ENCODE measurements at places on chromosomes 16 and 17.

GRCh38 chr17:44084131-44084538, 13.6 kb downstream of the G6PC3 start:
- DNase-seq: no peak

DNA sequence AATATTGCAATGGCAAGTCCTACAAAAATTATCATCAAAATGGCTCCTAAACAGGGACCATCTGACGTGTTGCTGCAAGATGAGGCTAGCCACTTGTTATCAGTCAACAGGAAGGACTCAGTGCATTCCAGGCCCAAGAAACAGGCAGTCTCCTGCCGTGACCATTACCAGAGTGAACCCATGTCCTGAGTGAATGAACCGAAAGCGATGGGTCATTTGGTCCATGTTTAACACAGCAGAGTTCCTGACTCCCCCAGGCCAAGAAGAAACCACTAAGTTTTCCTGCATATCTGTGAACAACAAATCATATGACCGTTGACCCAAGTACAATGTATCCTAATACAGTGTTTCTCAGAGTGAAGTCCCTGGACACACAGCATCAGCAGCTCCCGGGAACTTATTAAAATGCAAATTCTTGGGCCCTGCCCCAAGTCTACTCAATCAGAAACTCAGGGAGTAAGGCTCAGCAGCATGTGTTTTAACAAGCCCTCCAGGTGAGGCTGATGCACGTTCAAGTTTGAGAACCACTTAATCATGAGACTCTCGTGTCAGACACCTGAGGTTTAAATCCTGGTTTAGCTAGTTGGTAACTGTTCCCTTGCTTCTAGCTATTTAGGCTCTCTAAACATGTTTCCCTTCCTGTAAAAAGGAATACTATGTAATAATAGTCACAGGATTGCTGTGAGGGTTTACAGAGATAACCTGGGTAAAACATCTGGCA, 429.4 kb upstream of the MAF start:
- no peak for DNase-seq

DNA sequence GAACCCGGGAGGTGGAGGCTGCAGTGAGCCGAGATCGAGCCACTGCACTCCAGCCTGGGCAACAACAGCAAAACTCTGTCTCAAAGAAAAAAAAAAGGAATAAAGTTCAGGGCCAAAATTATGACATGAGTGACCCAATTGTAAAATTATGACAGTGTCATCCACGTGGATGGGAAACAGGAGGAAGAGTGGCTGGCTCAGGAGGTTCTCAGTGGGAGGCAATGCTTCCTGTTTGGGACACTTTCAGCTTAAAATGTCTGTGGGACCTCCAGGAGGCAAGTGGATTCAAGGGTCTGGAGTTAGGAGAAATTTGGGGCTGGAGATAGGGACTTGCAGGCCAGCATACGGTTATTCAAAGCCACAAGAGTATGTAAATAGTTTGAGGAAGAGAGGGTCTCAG, 8.0 kb upstream of the STX4 start:
- DNase-seq: no peak

GRCh38 chr16:3065742-3066439, 451 bp downstream of the IL32 start:
- no peak for DNase-seq

GRCh38 chr17:3960764-3961163, 3.5 kb downstream of the ATP2A3 start:
- DNase-seq: no peak

DNA sequence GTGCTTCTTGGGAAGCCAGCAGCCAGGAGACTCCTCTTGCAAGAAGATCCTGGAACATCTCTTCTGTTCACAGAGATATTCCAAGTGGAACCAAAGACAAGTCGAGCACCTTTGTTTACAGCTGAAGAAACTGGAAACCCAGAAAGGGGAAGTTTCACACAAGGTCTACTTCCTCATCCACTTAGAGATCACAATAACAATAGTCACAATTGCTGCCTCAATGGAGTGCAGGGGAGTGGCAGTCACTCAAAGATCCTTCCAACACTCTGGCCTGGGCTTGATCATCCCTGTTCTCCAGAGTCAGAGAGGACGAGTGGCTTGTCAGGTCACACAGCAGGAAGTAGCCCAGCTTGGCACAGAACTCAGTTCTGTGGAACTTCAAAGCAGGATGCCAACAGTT, 46.9 kb upstream of the SIAH1 start:
- no peak for DNase-seq

DNA sequence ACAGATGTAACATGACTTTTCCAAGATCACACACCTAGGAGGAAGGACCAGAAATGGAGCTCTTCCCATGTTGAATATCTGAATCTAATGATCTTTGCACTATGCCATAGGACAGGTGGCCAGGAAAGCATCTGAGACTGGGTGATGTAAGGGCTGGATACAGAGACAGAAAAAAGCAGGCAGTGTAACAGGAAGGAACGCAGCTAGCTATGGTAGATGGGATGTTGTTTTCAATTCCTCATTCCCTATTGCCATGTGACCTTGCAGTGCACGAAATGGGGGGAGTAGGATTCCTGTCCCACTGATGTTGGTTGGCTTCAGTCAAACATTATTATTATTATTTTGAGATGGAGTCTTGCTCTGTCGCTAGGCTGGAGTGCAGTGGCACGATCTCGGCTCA, 3.7 kb upstream of the NPIPB15 start:
- no peak for DNase-seq

All from tongue (tissue), 3 donors.